Ovary (tissue), 10 donors: ENCODE measurements at places on chromosomes 13 and 19. TPM values are rescaled to one million over a fixed set of nuclear protein-coding genes. Genes with fewer than 3 reads are reported as not detected.

DNA sequence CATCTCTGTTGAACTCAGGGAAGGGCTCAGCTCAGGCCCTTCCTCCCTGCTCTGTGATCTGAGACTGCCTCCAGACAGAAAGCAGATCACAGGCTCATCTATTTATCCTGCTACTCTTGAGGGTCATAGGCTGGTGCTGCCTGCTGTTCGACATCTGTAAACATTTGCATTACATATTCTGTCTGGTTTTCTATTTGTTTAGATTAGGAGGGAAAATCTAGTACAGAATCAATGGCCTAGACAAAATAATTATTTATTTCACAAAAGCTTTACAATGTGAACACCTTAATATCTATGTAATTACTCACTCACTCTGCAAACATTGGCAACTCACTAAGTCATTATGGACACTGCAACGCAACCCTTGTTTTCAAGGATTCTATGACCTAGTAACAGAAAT, 43.0 kb downstream of the CEP89 start:
- H3K4me3 ChIP-seq = no peak overlapping the region
- no peaks in the 10 kb centered on the region for H3K4me1 ChIP-seq
- no peak overlapping the region for H3K27ac ChIP-seq
- no peaks in the 10 kb centered on the region for H3K36me3 ChIP-seq
- no peaks in the 10 kb centered on the region for H3K27me3 ChIP-seq

DNA sequence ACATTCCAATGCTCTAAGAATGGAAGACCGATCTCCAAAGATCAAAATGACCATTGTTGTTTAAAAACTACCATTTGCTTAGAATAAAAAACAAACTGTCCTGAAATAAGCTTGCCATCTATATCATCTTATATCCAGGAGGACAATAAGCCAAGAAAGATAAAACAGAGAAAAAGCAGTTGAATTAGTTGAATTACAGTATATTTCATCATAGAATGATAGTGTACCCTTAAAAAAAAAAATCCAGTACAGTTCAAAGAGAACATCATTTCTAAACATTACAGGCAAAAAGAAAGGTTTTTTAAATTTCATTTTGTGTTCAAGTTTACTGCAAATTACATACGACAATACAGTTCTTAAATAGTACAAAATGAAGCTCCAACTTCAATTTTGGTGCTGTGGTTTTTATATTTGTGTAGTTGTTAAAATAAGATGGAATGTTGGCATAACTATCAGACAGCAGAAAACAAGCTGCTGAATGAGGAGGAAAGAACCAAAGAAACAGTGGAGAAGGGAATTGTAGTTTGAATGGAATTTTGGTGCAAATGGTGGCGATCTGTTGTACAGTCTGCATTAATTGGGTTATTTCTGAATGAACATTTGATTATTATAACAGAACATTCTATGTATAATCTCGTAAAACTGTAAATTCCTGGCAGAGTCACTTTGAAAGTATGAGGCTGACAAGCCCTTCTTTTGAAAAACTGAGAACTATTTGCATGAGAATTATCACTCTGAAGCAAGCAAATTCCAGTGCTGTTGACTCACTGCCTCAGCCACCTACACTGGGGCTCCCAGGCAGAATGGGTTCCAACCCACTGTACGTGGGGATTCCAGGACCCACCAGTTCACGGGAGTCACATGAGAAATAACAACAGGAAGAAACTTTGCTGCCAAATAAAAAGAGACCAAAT, 37.7 kb downstream of the LHFPL6 start:
- peaks cover 8% of the 10 kb centered on the region for H3K4me1 ChIP-seq
- no peak overlapping the region for H3K27ac ChIP-seq
- no peaks in the 10 kb centered on the region for H3K36me3 ChIP-seq
- DNase-seq = no peak

- no peak overlapping the region for H3K27ac ChIP-seq
- DNase-seq = no peak
- no peaks in the 10 kb centered on the region for H3K27me3 ChIP-seq
- no peaks in the 10 kb centered on the region for H3K4me1 ChIP-seq
Measured at GRCh38 chr19:33697766-33698165, 76.0 kb downstream of the CHST8 start.

- H3K27me3 ChIP-seq = no peaks in the 10 kb centered on the region
- H3K4me3 ChIP-seq = no peak overlapping the region
- no peak for DNase-seq
- no peaks in the 10 kb centered on the region for H3K4me1 ChIP-seq
Measured at GRCh38 chr13:85853901-85854663, 54.9 kb upstream of the SLITRK6 start.

DNA sequence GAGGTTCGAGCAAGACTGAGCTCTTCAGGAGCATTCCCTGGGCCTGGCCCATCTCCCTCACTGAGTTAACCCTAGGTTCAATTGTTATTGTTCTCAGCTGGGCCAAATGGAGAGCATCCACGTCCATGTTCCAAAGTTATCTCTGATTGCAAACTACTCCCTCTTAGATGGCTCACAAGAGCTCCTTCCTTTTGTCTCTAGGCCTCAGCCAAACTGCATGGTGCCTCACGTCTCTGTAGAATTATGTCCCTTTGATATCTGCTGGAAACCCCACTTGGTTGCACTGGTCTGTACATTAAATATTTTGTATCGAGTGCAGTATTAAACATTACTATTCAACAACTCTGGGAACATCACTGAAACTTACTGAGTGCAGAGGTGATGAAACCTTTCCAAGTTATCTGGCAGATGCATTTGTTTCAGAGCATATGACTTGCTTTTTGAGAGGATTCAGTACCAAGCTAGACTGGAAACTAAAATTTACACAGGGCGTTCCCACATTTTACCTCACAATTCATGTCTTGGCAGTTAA, 38.1 kb downstream of the DOCK9 start:
- H3K27ac ChIP-seq = peak overlapping the region; percentile 54
- no peak overlapping the region for H3K4me3 ChIP-seq
- H3K36me3 ChIP-seq = no peaks in the 10 kb centered on the region
- no peaks in the 10 kb centered on the region for H3K27me3 ChIP-seq
- H3K4me1 ChIP-seq = peaks cover 9% of the 10 kb centered on the region

DNA sequence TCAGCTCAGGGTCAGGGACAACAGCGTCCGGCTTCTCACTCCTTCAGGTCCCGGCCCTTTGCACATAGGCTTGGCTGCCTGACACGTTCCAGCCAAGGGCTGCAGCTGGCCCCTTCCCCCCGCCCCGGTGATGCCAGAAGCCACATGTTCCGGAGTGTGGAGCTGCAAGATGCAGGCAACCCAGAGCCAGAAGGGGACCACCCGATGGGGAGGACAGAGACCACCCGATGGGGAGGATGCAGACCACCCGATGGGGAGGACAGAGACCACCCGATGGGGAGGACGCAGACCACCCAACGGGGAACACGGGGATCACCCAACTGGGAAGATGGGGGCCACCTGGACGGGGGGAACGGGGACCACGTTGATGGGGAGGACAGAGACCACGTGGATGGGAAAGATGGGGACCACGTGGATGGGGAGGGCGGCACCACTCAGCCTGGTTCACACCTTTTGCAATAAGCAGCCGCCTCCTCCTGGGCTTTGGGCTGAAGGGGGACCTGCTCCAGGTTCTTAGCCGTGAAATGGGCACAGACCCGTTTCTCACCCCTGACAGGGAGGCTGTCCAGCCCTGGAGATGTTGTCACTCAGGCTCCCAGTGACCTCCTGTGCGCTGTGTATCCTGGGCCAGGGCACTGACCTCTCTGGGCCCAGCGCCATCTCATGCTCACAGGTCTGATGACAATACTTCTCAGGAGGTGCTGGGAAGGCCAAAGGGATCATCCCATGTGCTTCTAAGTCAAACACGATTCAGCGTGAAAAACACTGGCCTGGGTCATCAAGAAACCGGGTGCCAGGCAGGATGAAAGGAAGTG, 34.5 kb downstream of the C13orf46 start:
- no peaks in the 10 kb centered on the region for H3K4me1 ChIP-seq
- no peaks in the 10 kb centered on the region for H3K27me3 ChIP-seq
- DNase-seq = no peak
- no peak overlapping the region for H3K27ac ChIP-seq
- H3K4me3 ChIP-seq = no peak overlapping the region
- no peaks in the 10 kb centered on the region for H3K36me3 ChIP-seq

GRCh38 chr19:44643605-44644401, at the start of gene PVR:
Gene PVR, plus strand, starts transcription at chr19:44643910. Its CDS starts 187 bp downstream, at chr19:44644097.
- H3K4me3 ChIP-seq = peak within 1 kb of the TSS; percentile 93
- no peaks in the 10 kb centered on the region for H3K36me3 ChIP-seq
- DNase-seq = peak; percentile 81
- no peaks in the 10 kb centered on the region for H3K27me3 ChIP-seq
- peak within 1 kb of the TSS; percentile 84 for H3K27ac ChIP-seq

Gene ZNF649
- 16.0 TPM for total RNA-seq

Gene KL
- 0.40 TPM for total RNA-seq

Gene N4BP2L1
- 34.1 TPM for total RNA-seq

Gene ZNF766
- 26.4 TPM for total RNA-seq

Gene ZNF776
- 21.3 TPM for total RNA-seq
